ENCODE measurements at places on chromosomes 12 and 14.

DNA sequence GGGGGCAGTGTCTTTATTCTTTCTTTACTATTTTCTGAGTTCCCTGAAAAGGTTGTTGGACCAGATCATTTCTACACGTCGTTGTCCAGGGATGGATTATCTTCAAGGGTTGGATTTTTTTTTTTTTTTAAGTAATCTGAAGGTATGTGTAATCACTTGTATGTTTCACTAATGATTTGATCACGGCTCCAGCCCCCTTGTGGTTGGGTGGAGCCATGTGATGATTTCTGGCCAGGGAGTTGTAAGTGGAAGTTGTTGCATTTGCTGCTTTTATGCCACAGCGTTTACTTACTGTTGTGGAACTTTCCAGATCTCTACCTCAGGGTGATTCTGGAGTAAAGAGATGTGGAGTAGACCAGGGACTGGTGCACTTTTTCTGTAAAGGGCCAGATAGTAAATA, 390.3 kb downstream of the AACS start:
- DNase-seq: no peak

DNA sequence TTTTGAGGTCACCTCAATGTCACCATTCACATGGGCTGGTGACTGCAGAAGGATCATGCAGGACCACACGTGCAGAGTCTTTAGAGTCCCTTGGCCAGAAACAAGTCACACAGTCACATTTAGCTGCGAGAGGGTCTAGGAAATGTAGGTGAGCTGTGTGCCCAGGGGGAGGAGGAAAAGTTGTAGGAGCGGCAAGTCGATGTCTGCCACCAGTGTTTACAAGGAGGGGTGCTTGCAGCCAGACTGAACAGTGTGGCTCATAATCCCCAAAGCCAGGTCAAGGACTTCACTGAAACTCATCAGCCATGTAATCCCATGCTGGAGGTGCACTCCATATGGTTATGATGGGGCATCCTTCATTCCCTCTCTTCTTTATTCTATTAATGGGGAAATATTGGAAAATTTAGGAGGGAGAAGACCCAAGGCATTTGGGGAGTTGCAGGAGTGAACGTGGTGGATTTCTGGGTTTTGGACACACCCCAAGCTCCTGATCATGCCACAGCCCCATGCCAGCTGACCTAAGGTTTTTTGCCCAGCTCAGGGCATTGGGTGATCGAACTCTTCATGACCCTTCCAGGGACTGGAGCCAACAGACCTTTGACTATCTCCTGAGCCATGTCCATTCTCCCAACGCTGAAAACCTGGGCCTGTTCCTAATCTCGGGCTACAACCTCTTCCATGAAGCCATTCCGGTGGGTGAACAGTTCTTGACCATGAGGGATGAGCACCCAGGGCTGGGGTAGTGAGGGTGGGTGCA, 7.2 kb downstream of the DAO start:
- DNase-seq: no peak

GRCh38 chr14:95679998-95680735, 6.1 kb upstream of the TCL1B start:
- DNase-seq: peak; percentile 79

GRCh38 chr12:1630827-1631591, 2.0 kb downstream of the WNT5B start:
- DNase-seq: peak; percentile 66

DNA sequence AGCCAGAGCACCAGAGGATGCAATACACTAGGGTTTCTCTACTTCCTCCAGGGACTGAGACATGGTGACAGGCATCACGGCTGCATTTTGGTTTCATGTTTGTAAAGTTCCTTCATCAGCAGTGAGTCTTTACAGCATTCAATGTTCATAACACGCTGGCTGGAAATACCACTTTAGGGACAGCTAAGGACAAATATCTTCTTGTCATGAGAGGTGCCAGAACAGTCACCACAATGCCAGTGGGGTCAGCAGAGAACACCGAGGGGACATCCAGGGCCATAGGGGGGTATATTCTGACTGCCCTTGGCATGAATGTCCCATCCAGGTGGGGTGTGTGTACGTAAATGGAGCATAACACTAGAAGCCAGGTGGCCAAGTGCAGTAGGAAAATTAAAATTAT, 72.3 kb downstream of the CCDC60 start:
- no peak for DNase-seq

GRCh38 chr14:74515891-74516412, 22.4 kb downstream of the ISCA2 start:
- DNase-seq: no peak

GRCh38 chr14:89598548-89599186, 181.6 kb upstream of the FOXN3 start:
- peak; percentile 29 for DNase-seq

DNA sequence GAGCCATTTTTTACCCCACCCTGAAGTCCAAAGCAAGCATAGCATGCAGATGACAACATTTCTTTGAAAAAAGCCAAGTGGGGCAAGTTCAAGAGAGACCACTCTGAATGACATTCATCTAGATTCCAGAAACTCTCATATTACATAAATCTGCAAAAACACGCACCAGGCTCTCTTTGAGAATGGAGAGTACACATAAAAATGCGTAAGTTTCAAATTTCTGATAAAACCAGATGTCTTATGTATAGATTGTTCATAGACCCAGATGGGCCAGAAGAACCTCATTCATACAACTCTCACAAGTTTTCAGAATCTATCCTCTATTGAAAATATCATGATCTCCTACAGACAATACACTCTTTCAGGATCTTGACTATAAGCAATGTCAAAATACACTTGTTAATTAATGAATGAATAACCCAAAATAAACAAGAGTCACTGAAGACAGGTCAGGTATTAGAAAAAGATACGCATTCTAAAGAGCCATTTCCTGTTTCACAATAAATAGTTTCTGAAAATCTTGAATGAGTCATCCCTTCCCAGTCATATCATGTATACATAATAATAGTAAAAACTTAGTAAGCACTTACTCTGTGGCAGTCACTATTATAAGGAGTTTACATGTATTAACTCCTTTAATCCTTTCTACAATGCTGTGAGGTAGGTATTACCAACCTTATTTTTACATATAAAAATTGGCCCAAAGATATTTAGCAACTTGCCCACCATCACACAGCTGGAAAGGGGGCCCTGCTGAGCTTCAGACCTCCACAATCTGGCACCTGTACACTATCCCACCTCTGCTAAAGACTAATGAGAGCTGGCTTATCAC, 72.0 kb downstream of the PPP2R5E start:
- DNase-seq: peak; percentile 69

GRCh38 chr14:75425446-75425845, 2.4 kb upstream of the JDP2 start:
- no peak for DNase-seq

Data from DMS53 (cell line).